Adipose tissue (tissue), 3 donors: ENCODE measurements at places on chromosomes 7 and 10. TPM values are rescaled to one million over a fixed set of nuclear protein-coding genes. Genes with fewer than 3 reads are reported as not detected.

The LBX1 gene
- polyA plus RNA-seq = not detected

The MGMT gene
- polyA plus RNA-seq = 28.1 TPM

The C10orf67 gene
- polyA plus RNA-seq = 0.45 TPM

The FAM204A gene
- polyA plus RNA-seq = 26.0 TPM

The SFTPA1 gene
- 0.39 TPM for polyA plus RNA-seq

The PLEKHS1 gene
- not detected for polyA plus RNA-seq

The MYL10 gene
- polyA plus RNA-seq = not detected

The CYP2C19 gene
- not detected for polyA plus RNA-seq

The TCAF2 gene
- 1.0 TPM for polyA plus RNA-seq

The RNF32 gene
- polyA plus RNA-seq = 1.3 TPM

The SPDYE2B gene
- not detected for polyA plus RNA-seq

The LRRC4 gene
- 0.17 TPM for polyA plus RNA-seq

The GPR26 gene
- not detected for polyA plus RNA-seq

The SOSTDC1 gene
- polyA plus RNA-seq = 3.2 TPM

The PTPRE gene
- 16.9 TPM for polyA plus RNA-seq

The PAPOLB gene
- polyA plus RNA-seq = not detected

The STEAP1B gene
- 0.14 TPM for polyA plus RNA-seq

The GRM3 gene
- not detected for polyA plus RNA-seq

The HOXA6 gene
- polyA plus RNA-seq = 0.39 TPM

The PHTF2 gene
- 4.7 TPM for polyA plus RNA-seq

The ITPRID1 gene
- not detected for polyA plus RNA-seq

The RAB19 gene
- polyA plus RNA-seq = 2.0 TPM

The EPHB6 gene
- 21.4 TPM for polyA plus RNA-seq

The ACBD7 gene
- 0.13 TPM for polyA plus RNA-seq

The CAV1 gene
- 203 TPM for polyA plus RNA-seq

The TRPV5 gene
- polyA plus RNA-seq = 0.05 TPM

The CLCN1 gene
- not detected for polyA plus RNA-seq
